Hematopoietic multipotent progenitor cell (in vitro differentiated cells): ENCODE measurements at places on chromosomes 12 and 14. TPM values are rescaled to one million over a fixed set of nuclear protein-coding genes. Genes with fewer than 3 reads are reported as not detected.

The TAS2R8 gene
- total RNA-seq, result not detected

The GLS2 gene
- 0.81 TPM for total RNA-seq

The KRT85 gene
- not detected for total RNA-seq

The SCN8A gene
- 0.54 TPM for total RNA-seq

The FAM186B gene
- 0.27 TPM for total RNA-seq

The RPGRIP1 gene
- total RNA-seq, result under 0.01 TPM

The PRIMA1 gene
- total RNA-seq, result not detected

The IAPP gene
- not detected for total RNA-seq

The LMO3 gene
- not detected for total RNA-seq

The NAV3 gene
- under 0.01 TPM for total RNA-seq

The RTN1 gene
- 0.54 TPM for total RNA-seq

The TEX52 gene
- under 0.01 TPM for total RNA-seq

The SLC8B1 gene
- total RNA-seq, result 37.4 TPM

The ZNF891 gene
- 1.3 TPM for total RNA-seq

The SYCP3 gene
- 0.27 TPM for total RNA-seq

The SOX5 gene
- total RNA-seq, result 0.27 TPM

The GPD1 gene
- total RNA-seq, result under 0.01 TPM

The EP400 gene
- 19.9 TPM for total RNA-seq

The SUSD6 gene
- 23.4 TPM for total RNA-seq

The ERBB3 gene
- total RNA-seq, result 0.27 TPM

The FOXG1 gene
- not detected for total RNA-seq

The CIT gene
- 4.6 TPM for total RNA-seq

The MYO1H gene
- total RNA-seq, result not detected

The DIO3 gene
- total RNA-seq, result under 0.01 TPM

The SALL2 gene
- 7.0 TPM for total RNA-seq

The FGD4 gene
- total RNA-seq, result 3.2 TPM

The PLA2G1B gene
- 1.3 TPM for total RNA-seq

The SLC6A13 gene
- 0.27 TPM for total RNA-seq
